ENCODE measurements at places on chromosomes 16 and 17.

- DNase-seq: no peak
These were observed 7.5 kb downstream of the SLC6A4 start for GRCh38 chr17:30228011-30228410.

DNA sequence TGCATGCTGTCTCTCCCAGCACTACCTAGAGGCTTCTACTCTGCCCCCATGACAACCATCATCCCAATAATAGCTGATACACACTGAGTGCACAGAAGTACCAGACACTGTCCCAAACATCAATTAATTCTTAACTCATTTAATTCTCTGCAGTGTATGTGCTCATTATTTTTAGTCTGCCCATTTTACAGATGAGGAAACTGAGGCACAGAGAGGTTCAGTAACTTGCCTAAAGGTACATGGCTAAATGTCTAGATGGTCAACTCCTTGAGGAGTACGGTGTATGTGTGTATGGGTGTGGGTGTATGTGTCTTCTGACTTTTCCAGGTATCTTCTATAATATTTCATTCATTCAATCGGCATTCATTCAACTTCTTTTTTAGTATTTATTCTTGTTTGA, 407.9 kb downstream of the SOX9 start:
- DNase-seq: no peak

DNA sequence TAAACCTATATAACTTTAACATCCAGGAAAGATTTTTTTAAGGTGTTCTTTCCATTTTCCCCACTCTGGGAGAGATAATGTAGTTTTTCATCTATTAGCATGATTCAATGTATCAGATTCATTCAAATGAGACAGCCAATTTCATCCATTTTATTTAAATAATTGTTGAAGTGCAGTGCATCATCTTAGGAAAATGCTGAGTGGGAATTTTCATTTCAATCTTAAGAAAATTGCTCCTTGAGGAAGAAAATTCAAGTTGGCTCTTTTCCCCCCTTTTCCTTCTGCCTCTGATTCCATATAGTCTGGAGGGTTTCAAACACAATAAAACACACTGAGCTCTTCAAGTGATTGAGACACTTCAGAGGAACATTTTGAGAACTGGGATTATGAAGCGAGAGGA, 3.4 kb upstream of the KCNJ16 start:
- DNase-seq: no peak

DNA sequence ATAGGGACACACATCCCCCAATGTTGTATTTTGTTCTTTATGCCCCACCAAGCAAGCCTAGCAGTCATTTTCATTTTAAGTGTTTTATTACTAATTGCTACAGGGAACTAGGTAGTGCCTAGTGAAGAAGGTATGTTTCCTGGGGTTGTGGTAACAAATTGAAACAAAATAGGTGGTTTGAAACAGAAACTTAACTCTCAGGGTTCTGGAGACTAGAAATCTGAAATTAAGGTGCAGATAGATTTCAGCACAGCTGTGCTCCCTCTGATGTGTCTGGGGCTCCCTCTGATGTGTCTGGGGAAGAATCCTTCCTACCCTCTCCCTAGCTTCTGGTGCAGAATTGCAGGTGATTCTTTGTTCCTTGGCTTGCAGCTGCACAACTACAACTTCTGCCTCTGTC, 390.1 kb downstream of the ZFHX3 start:
- no peak for DNase-seq

- DNase-seq: no peak
These were observed 180.2 kb downstream of the MSI2 start for GRCh38 chr17:57436565-57436964.

DNA sequence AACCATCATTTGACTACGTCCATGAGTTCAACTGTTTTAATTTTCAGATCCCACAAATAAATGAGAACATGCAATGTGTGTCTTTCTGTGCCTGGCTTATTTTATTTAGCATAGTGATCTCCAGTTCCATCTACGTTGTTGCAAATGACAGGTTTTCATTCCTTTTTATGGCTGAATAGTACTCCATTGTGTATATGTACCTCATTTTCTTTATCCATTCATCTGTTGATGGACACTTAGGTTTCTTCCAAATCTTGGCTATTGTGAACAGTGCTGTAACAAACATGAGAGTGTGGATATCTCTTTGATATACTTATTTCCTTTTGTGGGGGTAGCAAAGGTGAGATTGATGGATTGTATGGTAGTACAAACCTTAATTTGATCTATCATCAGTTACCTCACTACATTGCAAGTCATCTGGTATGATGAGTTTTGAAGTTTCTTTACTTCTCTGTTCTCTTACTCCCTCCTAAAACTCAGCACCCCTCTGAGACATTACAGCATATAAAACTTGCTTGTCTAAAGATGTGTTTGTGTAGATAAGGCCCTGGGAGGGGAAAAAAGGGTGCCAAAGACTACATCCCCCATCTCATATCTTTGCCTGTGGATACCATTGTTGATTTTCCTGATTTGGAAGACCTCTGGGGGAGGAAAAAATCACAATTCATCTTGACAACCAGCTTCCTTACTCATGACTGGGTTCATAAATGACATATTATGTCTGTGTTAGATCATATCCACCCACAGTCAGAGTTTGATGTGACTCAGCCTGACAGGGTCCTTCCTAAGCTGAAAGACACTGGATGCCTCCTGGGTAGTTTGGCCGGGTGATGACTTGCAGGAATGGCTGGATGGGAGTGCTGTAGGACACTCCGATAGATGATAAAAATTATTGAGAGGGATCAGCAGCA, 47.6 kb downstream of the ABCA9 start:
- DNase-seq: no peak

GRCh38 chr17:10735251-10735650, 5.4 kb upstream of the TMEM220 start:
- no peak for DNase-seq

DNA sequence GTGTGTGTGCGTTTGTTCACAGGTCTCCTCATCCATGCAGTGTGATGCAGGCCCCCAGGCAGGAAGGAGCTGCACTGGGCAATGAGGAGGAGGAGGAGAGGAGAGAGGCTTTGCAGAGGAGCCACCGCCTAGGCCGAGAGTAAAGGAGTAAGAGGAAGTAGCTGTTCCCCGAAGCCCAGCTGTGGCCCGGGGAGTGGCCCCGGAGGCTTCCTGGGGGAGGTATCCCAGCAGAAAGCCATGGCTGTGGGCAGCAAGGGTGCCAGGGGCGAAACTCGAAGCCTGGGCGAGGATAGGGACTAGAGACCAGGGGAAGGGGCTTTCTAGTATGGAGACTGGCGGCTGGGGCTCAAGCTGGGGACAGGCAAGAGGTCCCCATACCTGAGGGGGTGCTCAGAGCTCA, 12.2 kb downstream of the C16orf95 start:
- no peak for DNase-seq

- no peak for DNase-seq
These were observed 4.7 kb upstream of the WDR24 start for GRCh38 chr16:694863-695354.

GRCh38 chr17:6276711-6277110, 158.2 kb downstream of the AIPL1 start:
- no peak for DNase-seq

GRCh38 chr16:82972331-82972919, 345.7 kb downstream of the CDH13 start:
- no peak for DNase-seq

DNA sequence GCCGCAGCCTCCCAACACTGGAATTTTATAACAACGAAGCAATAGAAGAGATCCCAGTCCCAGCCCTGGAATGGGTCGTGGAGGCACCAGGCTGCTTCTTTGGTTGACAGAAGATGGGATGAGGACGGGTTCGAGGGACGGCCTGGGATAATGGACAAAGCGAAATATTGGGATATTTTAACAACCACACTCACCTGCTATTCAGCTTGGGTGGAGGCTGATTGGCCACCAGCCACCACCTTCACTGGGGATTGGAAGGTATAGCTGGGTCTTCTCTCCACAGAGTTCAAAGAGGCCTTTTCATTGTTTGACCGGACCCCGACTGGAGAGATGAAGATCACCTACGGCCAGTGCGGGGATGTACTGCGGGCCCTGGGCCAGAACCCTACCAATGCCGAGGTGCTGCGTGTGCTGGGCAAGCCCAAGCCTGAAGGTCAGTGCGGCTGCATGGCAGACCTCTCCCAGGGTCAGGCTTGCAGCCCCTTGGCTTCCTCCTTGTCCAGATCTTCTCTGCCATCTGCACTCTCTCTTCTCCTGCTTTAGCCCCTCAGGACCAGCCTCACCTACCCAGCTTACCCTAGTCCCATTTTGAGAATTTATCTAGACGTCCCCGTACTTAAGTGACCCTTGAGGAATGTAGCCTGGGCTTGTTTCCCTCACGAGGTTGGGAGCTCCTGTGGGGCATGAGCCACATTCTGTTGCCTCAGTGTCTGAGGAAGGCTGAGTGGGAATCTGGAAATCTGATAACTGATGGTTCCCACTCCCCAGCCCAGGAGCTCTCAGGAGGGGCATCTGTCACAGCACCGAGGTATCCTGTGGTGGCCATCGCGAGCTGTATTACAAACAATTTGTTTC, 10.7 kb downstream of the MYL4 start:
- DNase-seq: no peak

GRCh38 chr17:75854881-75855309, 240 bp downstream of the WBP2 start:
- no peak for DNase-seq

- no peak for DNase-seq
These were observed 1.8 kb downstream of the CX3CL1 start for GRCh38 chr16:57374067-57374534.

DNA sequence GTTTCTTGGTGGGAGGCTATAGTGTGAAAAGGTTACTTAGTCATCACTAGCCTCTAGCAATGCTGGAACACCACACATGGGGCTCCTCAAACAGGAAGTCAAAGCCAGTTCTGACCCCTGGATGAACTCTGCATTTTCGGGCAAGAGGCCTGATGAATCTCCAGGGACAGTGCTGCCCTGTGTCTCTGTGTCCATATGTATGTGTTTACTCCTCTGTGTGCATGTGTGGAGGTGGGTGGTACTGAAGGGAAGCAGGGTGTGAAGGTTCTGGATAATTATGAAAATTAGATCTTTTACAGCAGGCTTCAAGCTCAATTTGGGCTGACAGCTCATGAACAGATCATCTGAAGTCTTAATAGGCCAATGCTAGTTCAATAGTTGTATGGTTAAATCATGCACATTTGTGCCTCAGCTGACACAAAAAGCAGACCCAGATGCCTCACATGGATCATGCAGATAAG, 133.6 kb downstream of the SNX11 start:
- no peak for DNase-seq

- DNase-seq: no peak
These were observed 178.2 kb upstream of the RPH3AL start for GRCh38 chr17:530851-531250.

DNA sequence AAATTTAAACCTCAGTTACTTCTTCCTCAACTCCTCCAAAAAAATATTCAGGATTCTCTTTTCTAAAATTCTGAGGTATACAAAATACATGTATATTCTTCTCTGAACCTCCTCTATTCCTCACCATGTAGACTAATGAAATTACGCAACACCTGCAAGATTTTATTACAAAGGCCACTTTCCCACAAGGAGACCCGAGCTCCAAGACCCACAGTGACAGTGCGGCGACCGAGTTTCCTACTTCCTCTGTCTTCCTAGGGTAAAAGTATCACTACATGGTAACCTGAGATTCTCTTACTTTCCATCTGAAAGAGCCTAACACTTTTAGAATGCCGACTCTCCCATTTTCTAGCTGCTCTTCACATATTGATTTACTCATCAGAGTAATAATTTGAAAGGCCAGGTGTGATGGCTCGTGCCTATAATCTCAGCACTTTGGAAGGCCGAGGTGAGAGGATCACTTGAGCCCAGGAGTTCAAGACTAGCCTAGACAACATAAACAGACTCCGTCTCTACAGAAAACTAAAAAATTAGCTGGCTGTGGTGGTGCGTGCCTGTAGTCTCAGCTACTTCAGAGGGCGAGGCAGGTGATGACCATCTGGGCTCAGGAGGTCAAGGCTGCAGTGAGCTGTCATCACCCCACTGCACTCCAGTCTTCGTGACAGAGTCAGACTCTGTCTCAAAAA, 35.7 kb downstream of the CYTH1 start:
- DNase-seq: no peak
